AG04450 (cell line): ENCODE measurements at places on chromosomes 7 and 10.

DNA sequence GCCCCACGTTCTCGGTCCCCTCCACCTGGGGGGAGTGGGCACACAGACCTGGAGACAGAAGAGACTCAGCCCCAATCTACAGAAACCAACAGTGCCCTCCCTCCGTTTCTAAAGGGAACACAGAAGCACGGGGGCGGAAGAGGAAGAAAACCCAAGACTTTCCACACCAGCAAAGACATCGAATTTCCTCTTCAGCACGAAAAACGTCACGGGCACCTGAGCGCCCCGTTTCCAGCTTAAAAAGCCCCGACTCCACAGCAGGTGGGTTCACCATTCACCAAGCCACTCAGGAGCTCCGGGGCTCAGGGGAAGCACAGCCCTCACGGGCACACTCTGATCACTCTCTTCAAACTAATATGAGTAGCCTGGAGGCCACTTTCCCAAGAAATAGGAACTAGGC is 19.6 kb downstream of the NUDT1 start:
- DNase-seq = no peak

- no peak for DNase-seq
Measured at GRCh38 chr7:149865437-149865836, 8.3 kb upstream of the ATP6V0E2 start.

- DNase-seq = peak; percentile 32
Measured at GRCh38 chr7:38222481-38223096, 44.5 kb downstream of the STARD3NL start.

GRCh38 chr10:12540341-12540781 is 191.0 kb downstream of the CAMK1D start:
- no peak for DNase-seq

DNA sequence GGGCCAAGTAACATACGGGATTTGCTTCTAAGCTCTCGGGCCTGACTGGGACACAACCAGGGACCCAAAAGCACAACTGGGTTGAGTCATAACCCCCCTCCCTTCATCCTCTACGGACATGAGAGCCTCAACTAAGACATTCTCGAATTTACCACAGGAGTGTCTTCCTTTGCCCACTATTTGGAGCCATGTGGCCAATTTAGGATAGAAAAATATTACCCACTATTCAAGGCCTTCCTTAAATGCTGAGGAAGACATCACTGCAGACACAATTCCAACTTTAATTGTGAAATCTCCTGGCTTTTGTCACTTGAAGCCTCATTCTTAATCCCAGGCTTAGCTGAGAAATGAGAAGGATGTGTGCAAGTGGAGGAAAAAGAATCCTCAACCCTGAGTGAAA is 11.8 kb downstream of the CTBP2 start:
- DNase-seq = no peak

GRCh38 chr10:91521439-91521838 is 111.3 kb downstream of the HECTD2 start:
- no peak for DNase-seq

DNA sequence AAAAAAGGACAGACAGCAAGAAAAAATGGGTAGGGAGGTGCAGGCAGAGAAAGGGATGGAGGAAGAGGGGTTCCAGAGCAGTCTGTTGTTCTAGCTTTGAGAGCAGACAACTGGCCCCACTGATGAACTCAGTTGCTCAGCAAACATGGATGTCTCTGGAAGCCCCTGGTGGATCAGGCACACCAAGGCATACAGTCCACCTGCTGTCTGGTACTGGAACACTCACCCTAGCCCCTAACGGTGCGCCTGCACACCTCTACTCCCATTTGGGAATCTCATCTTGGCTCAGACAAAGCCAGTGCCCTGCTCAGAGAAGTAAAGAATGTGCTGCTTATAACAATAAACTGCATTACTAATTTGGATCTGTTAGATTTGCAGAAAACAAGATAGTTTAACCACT is 7.7 kb downstream of the MACROH2A2 start:
- no peak for DNase-seq

- no peak for DNase-seq
Measured at GRCh38 chr7:147771344-147771743, 819.2 kb upstream of the C7orf33 start.

DNA sequence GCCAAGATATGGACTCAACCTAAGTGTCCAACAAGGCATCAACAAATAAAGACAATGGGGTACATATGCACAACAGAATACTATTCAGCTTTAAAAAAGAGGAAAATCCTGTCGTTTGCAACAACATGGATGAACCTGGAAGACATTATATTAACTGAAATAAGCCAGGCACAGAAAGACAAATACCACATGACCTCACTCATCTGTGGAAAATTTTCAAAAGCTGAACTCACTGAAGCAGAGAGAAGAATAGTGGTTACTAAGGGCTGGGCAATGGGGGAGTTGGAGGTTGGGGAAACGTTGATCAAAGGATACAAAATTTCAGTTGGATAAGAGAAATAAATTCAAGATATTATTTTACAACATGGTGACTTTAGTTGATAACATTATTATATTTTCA is 221.4 kb upstream of the PITRM1 start:
- DNase-seq = no peak

GRCh38 chr7:92609921-92610518 is 19.8 kb upstream of the FAM133B start:
- DNase-seq = no peak

DNA sequence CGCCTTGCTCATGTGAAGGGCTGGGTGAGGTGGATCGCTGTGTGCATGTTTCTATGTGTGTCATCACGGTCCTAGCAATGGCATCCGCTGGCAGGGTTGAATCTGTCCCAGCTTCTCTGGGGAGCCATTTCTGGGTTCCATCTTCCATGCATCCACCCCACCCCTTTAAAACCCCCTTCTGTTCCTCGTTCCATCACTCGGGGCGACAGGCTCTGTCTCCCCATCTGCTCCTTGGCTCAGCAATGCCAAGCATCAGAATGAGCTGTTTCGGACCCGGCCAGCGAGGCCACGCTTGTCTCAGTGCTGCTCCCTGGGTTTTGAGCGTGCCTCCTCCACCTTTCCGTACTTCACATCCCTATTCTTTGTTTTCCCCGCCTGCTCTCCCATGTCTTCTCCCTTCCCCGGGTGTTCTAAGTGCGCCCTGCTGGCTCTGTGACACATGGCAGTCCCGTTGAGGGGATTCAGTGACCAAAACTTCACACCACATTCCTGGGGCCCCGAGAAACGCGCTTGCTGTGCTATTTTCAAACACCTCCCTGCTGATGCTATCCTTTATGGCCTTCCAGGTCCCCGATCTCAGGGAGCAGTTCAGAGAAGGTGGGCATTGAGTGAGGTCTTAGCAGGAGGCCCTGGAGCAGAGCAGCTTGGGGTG is 554.1 kb upstream of the FOXK1 start:
- no peak for DNase-seq

DNA sequence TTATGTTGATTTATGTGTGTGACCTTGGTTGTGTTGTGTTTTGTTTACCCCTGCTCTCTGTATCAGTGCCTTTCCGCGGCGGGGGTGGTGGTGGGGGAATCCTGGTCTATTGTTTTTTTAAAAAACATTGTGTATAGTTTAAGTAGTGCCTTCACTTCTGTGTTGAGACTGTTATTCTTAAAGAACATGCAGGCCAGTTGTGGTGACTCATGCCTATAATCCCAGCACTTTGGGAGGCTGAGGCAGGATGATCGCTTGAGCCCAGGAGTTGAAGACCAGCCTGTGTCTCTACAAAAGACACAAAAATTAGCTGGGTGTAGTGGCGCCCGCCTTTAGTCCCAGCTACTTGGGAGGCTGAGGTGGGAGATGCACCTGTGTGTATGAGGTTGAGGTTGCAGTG is 429.0 kb upstream of the LRGUK start:
- DNase-seq = no peak

DNA sequence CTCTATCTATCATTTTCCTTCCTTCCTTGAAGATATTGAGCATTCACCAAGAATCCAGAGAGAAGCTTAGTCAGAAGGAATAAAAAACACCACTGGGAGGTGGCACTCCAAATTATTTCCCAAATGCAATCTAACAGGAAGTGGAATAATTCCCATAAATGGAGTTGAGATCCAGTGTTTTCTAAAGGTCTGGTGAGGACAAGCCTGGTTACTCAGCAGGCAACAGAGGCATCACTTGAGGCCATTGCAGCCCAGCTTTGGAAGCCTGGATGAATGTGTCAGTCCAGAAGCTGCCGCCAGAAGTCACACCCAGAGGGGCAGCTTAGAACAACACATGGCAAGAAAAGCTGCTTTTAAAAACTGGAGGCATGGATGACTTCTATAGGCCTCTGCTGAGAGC is 288.9 kb upstream of the KLF6 start:
- no peak for DNase-seq

- DNase-seq = no peak
Measured at GRCh38 chr7:13159003-13159402, 471.6 kb downstream of the ARL4A start.

DNA sequence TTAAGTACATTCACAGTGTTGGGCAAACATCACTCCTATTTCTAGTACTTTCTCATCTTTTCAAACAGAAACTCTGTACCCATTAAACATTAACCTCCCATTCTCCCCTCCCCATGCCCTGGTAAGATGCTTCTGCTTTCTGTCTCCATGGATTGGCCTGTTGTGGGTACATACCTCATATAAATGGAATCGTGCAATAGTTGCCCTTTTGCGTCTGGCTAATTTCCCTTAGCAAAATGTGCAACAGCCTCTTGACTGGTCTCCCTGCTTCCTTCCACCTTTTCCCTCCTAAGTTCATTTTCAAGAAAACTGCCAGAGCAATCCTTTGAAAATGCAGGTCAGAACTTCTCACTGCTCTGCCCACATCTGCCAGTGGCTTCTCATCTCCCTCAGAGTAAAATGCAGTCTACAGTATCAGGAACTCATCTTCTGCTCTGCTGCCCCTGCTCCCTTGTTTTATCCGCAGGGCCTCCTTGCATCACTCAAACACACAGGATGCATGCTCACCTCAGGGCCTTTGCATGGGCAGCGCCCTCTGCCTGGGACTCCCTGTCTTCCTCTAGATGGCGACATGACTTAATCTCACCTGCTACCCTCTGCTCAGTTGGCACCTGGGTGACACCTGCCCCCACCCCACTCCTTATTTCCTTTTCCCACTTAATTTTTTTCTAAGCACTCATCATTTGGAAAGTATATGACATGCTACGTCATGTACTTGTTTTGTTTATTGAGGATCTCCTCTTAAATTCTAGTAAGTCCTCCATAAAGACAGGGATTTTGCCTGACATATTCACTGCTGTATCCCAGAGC is 44.3 kb upstream of the ECHDC3 start:
- no peak for DNase-seq

DNA sequence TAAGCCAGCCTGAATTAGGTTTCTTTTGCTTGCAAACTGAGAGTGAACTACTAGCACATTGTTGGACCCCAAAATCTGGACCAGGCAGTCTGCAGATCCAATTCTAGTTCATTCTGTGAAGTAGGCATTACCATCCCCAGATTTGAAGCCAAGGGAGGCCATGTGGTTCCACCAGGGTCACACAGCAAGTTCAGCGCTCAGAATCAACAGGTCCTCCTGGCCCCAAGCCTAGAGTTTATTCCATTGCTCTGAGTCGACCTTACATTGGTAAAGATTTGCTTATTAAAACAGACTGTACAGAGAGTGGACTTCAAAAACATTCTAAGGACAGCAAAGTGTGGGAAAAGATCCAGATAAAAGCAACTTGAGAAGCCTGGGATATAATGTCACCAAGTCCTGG is 50.9 kb downstream of the AFAP1L2 start:
- no peak for DNase-seq

DNA sequence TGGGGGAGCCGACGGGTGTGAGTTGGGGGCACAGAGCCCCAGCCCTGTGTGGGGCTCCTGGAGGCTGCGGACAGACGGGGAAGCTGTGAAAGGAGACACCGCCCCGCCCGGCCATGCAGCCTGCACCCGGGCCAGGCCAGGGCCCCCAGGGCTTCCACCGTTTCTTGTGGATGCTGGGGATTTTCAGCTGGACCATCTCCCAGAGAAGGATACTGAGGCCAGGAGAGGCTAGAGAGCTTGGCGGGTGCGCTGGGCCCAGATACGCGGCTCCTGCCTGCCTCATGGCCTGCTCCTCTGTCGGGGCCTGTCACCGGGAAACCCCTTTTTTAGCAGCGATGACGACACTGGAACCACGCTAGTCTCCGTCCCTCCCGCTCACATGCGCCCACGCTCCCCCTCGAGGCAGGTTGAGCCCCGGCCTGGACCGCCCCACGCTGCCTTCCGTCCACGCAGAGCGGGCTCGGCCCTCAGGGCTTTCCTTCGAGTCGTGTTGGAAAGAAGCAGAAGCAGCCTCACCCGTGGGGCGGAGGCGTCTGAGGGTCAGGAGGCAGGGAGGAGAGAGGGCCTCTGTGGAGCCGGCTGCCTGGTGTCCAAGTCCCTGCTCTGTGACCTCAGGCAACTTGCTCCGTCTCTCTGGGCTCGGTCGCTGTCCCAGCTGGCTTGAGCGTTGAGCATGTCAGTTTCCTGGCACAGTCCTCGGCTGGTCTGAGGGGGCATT is 11.7 kb downstream of the TMEM184A start:
- DNase-seq = no peak

DNA sequence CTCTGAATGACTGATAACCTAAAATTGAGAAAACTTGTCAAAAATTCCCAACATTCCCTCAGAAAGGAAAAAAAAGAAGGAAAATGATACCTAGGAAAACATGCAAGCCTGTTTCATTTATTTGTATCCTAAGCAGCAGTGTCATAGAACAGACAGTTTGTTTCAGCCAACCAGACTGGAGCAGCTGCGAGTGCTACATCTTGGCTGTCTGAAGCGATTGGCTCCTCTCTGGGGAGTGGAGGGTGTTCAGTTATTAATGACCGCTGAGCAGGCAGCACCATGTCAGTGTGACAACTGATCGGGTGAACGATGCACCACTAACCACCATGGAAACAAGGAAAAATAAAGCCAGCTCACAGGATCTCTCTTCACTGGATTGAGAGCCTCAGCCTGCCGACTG is at the start of gene LRRN3:
TSS of gene LRRN3 (plus strand) at position 282 of the 400 bp plus-strand sequence. CDS start 31,646 bp downstream, outside the sequence.
- no peak for DNase-seq

GRCh38 chr7:130723784-130724183 is 10.2 kb downstream of the KLF14 start:
- no peak for DNase-seq

DNA sequence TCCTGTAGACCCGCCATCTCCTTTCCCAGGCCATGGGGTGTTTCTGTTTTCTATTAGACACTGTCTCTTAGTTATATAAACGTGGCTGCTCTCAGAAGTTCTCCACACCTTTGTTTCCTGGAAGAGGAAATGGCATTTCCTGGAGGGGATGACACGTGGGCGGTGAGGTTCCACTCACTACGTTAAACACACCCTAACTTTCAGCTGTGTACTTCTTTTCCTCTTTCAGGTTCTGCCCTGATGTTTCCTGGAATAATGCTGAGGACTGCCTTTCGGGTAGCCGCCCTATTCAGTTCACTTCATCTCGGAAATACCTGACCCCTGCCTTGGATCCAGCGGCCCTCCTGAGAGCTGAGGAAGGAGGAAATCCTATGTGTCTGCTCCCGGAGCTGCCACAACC is 3.4 kb upstream of the PRKCQ start:
- DNase-seq = no peak

DNA sequence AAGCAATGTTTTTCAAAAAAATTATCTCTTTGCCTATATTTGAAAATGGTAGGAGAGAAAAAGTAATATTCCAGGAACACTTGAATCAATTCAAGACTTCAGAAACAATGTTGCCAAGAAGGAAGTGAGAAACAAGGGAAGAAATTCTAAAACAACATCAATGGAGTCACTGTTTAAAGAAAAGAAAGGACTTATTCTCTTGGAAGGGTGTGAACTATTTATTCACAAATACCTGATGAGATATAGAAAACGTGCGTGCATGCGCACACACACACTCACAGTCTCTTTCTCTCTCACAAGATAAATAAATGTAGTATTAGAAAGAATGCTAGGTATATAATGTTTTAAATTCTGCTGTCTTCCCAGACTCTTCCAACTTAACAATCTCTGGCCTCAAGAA is 117.2 kb upstream of the FAM133B start:
- DNase-seq = no peak
